Activated naive CD4-positive, alpha-beta T cell treated with anti-CD3 and anti-CD28 coated beads, Interleukin-2, amount 10 ng/mL, durations not matched to agents 7 days and 5 days (primary cell): ENCODE measurements at places on chromosomes 6 and 20.

- DNase-seq = no peak
Observed at GRCh38 chr6:20632696-20633095, 98.4 kb downstream of the CDKAL1 start.

- DNase-seq = no peak
Observed at GRCh38 chr6:27352850-27353249, 35.7 kb upstream of the ZNF391 start.

DNA sequence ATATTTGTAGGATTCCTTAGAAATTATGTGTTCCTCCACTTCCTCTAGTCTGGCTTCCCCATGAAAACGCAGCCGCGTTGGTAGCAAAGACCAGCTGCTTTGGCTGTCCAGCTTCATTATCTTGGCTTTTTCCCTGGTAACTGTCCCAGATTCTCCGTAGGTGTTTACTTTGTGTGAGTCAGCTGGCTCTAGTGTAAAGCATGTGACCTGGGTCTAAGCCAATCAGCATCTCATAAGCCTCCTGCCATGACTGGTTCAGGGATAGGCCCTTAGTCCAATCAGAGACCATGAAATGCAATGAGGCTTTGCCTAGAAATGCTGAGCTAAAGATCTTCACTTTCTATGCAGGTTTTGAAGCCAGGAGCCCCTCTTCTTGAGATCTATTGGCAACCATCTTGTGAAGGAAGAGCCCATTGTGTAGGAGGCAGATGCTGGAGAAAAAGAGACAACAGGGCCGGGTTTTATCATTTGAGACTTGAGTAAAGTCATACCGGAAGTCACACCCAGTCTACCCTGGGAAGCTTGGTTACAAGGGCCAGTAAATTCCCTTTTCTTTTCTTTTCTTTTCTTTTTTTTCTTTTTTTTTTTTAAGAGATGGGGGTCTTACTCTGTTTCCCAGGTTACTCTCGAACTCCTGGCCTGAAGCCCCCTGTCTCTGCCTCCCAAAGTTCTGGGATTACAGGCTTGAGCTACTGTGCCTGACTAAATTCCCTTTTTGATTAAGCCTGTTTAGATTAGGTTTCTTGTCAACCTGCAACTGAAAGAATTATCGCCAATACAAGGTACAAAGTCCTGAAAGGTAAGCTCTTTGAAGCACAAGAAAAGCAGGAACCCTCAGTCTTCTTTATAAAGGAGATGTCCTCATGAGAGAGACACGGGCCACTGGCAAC, 256.5 kb upstream of the RREB1 start:
- no peak for DNase-seq

DNA sequence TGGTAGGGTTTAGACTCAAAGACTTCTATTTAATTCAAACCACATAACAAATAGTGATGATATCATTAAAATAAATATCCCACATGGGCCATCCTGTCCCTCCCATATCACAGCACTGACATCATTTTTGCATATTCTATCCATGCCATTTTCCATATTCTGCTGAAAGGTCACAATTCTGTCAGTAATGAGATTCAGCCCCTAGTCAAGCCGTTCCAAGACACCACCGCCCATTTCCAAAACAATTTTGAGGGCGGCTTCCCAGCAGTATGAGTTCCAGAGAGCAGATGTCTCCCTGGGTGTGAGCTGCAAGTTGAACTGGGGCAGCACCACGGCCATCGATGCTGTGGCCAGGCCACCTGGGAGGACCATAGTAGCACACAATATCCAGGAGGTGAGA, 65.1 kb upstream of the PLEKHG1 start:
- DNase-seq = no peak

DNA sequence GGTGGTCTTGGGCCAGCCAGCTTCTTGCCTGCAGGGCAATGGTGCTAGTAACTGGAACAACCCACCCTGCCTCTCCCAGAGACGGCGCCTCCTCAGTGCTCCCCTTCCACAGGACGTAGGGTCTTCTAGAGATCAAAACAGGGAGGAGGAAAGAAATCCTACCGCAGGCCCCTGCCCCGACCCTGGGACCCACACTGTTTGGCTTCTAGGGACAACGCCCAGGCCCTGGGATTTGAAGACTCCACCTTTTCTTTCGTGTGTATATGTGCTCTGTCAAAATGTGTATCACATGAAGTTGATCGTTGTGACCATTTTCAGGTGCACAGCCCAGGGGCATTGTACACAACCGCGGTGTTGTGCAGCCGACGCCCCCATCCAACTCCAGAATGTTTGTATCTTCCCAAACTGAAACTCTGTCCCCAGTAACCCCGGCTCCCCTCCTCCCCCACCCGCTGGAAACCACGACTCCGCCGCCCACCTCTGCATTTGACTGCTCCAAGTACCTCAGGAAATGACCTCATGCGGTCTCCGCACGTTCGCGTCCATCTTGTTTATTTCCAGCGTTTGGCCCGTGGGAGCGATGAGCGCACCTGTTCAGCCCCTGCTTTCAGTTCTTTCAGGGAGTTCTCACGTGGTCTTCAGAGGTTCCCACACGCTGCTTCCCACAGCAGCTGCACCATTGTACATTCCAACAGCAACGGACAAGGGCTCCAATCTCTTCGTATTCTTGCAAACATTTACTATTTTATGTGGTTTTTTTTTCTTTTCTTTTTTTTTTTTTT, 3.4 kb upstream of the BHLHE23 start:
- peak; percentile 82 for DNase-seq

GRCh38 chr6:36515844-36516243, 31.4 kb downstream of the STK38 start:
- no peak for DNase-seq

DNA sequence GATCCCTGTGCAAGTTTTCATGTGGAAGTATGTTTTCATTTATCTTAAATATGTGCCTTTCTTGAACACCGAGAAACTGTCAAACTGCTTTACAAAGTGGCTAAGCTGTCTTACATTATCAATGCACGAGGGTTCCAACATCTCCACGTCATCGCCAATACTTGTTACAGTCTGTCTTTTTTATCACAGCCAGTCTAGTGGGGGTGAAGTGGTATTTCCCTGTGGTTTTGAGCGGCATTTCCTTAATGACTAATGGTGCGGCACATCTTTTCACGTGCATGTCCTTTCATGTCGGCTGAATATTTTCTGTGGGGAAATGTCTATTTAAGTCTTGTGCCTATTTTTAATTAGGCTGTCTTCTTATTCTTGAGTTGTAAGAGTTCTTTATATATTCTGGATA, 280.4 kb downstream of the FOXC1 start:
- DNase-seq = no peak

DNA sequence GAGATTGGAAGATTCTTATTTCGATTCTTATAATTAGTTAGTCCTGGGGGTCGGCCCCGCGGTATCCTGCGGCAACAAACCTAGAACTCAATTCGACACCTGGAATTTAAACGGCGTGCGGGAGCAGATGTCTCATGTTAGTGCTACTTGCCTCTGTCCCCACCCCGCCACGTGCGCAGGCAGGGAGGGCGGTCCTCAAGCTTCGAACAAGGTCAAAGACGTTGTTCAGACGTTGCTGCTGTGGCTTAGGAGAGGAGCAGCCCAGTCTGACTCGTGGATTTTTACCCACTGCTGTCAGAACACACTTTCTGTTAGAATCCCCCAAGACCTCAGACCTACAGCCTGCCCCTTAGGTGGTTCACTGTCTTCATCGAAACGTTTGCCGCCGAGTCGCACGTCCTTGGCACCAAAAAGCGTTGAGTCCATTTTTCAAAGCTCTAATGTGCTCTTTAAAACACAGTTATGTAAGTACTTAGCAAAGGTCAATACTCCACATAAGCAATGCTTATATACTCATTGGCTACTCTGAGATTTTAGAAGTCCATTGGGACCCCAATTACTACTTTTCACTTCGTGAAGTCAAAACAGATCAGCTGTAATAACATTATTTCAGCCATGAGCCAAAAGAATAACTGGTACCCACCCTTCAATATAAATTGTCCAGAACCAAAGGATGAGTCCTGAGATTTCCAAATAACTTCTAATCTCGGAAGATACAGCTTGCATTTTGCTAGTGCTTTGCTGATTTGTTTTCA, 2.7 kb upstream of the C6orf62 start:
- no peak for DNase-seq

DNA sequence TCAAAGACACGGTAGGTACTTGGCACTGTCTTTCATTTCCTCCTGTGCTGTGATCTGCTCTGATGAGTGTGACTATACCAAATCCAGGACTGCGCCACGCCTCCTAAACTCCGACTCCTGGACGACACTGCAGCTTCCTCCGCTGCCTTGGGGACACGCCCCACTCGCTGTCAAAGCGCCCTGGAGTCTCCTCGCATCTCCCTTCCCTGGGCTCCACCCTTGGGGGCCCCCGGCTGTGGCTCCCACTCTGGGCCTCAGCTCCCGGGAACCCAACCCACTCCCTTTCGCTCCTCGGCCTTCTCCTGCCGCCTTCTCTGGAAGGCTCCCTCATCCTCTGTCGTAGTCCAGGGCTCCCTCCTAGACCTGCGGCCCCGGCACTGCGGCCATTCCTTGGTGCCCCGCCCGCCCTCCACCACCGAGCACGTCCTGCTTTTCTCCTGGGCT, 61.2 kb downstream of the RSPH3 start:
- DNase-seq = peak; percentile 43

- no peak for DNase-seq
Observed at GRCh38 chr20:61516346-61517208, 264.5 kb downstream of the CDH4 start.

DNA sequence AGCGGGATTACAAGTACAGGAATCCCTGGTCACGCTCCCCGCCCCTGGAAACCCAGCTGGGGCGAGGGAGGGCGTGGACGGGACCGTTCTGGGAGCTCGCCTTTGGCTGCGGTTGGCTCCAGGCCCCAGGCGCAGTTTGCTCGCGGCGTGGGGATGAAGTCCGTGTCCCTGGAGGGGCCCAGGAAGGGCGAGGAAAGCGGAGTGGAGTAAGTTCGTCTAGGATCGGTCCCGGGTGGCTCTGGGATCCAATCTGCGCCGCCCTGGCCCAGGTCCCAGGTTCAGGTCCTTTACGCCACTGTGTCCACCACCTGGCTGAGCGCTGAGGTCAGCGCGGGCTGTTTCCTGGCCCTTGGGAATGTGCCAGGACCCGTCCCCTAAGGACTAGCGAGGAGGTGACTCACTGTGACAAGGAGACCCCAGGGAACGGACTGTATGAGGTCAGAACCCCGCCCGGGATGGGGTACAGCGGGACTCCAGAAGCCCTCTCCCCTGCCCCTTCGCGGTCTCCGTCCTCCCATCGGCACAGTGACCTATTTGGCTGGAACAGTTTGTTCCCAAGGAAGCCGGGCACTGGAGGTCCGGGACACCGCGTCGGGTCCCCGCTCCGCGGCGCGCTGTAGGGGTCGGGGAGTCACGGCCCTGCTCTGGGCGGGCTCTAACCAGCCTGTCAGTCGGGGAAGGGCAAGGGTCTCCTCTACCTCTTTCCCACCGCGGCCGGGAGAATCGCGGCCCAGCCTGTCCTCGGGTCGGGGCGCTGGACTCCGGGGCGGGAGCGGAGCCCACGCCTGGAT, 724 bp downstream of the CDKN1A start:
- DNase-seq = peak; percentile 43

GRCh38 chr6:131519670-131520436, 53.2 kb upstream of the ARG1 start:
- DNase-seq = peak; percentile 65
